Activated T-helper 9 cell treated with anti-CD3 and anti-CD28 coated beads, Interleukin-2, amount 50 U/mL, for 16 hours (primary cell): ENCODE measurements at places on chromosomes 12 and 14.

- DNase-seq, result no peak
Measured at GRCh38 chr12:16300736-16301135, 23.3 kb upstream of the SLC15A5 start.

DNA sequence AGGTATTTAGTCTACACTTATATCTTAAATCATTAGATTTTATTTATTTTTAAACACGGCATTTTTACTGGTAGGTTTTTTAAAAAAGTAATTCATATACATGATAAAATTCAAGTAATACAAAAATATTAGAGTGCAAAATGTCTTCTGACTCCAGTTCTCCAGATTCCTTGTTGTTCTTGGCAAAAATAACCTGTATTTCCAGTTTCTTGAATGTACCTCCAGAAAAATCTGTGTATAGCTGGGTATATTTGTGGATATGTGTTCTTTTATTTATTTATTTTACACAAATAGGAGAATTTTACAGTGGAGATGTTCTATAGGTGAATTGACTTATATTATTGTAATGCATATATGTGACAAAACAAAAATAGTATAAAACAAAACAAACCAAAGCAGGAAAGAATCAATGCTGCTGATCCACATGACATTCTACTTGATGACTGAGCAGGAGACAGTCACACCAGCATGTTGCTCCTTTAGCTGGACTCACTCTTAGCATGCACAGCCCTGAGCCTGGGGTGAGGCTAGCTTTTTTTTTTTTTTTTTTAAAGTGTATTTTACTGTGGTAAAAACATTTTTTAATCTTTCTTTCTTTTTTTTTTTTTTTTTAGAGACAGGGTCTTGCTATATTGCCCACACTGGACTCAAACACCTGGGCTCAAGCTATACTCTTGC is 42.2 kb upstream of the SLC38A2 start:
- no peak for DNase-seq

DNA sequence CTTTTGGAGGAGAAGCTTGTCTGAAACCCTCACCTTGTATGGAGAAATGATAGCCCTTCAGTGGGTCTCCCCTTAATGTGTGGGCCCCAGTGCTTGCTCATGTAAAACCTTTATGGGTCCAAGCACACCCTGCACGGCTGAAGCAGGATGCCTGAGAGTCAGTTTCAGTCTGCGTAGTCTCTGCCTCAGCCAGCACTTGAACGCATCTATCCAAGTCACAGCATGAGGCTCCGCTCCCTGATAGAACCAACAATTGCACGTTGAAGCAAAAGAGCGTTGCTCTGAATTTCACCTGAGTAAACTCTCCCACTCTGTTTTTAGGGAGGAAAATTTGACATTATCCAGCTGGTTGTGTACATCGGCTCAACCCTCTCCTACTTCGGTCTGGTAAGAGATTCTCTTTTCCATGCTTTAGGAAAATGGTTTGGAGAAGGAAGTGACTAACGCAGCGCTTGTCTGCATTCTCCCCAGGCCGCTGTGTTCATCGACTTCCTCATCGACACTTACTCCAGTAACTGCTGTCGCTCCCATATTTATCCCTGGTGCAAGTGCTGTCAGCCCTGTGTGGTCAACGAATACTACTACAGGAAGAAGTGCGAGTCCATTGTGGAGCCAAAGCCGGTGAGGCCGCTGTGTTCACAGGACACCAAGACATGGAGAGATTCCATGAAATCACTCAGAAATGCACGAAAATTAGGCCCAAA is 33.0 kb upstream of the P2RX4 start:
- no peak for DNase-seq

DNA sequence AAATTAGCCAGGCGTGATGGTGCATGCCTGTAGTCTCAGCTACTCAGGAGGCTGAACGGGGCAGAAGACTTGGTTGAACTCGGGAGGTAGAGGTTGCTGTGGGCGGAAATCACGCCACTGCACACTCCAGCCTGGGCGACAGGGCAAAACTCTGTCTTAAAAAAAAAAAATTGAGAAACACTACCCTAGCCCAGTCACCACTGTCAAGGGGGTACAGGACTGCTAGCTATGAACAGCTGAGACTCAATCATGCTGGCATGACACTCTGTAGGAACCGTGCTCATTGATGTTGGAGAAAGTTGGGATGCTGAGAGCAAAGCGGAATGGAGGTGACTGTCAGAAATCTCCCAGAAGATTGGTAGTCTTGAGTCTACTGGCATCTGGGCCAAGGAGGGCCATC is 58.2 kb upstream of the STON2 start:
- no peak for DNase-seq

GRCh38 chr12:51974646-51975045 is 23.1 kb downstream of the ACVR1B start:
- DNase-seq, result no peak
